Spinal cord (tissue), 10 donors: ENCODE measurements at places on chromosomes 12 and 14.

DNA sequence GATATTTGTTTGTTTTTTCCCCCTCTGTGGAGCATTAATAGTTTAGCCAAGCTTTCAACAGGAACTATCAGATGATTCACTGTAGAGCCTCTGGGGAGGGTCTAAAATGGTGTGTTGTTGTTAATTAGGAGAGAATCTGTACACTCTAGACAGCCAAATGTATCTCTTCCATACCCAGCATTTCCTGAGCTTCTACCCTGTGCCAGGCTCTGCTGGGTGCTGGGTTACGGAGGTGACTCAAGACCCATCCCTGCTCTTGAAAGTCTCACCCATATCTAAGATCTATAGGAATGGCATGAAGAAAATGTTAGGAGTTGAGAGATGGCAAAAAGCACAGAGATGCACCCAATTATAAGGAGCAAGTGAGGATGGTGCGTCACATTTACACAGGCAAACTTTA is 245.8 kb downstream of the C12orf75 start:
- DNase-seq, result no peak
- no peak overlapping the region for H3K4me3 ChIP-seq
- no peak overlapping the region for H3K27ac ChIP-seq
- H3K27me3 ChIP-seq, result no peaks in the 10 kb centered on the region
- H3K4me1 ChIP-seq, result no peaks in the 10 kb centered on the region

DNA sequence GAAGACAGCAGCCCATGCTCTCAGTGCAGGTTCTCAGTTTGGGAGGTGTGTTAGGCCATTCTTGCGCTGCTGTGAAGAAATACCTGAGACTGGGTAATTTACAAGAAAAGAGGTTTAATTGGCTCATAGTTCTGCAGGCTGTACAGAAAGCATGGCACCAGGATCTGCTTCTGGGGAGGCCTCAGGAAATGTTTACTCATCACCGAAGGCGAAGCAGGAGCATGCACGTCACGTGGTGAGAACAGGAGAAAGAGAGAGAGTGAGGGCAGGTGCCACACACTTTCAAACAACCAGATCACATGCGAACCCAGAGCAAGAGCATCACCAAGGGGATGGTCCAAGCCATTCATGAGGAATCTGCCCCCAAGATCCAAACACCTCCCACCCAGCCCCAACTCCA is 9.0 kb upstream of the LRP6 start:
- DNase-seq, result no peak
- no peaks in the 10 kb centered on the region for H3K4me1 ChIP-seq
- no peaks in the 10 kb centered on the region for H3K27me3 ChIP-seq
- no peaks in the 10 kb centered on the region for H3K36me3 ChIP-seq
- no peak overlapping the region for H3K27ac ChIP-seq

GRCh38 chr12:132190012-132190755 is 45.9 kb downstream of the NOC4L start:
- peaks cover 39% of the 10 kb centered on the region for H3K4me1 ChIP-seq
- peaks cover 9% of the 10 kb centered on the region for H3K36me3 ChIP-seq
- peaks cover 2% of the 10 kb centered on the region for H3K27me3 ChIP-seq
- H3K4me3 ChIP-seq, result peak overlapping the region; percentile 45
- H3K27ac ChIP-seq, result no peak overlapping the region

GRCh38 chr12:16600525-16600924 is 5.4 kb downstream of the LMO3 start:
- no peak overlapping the region for H3K4me3 ChIP-seq
- DNase-seq, result no peak
- H3K27me3 ChIP-seq, result no peaks in the 10 kb centered on the region
- H3K27ac ChIP-seq, result no peak overlapping the region
- no peaks in the 10 kb centered on the region for H3K36me3 ChIP-seq

DNA sequence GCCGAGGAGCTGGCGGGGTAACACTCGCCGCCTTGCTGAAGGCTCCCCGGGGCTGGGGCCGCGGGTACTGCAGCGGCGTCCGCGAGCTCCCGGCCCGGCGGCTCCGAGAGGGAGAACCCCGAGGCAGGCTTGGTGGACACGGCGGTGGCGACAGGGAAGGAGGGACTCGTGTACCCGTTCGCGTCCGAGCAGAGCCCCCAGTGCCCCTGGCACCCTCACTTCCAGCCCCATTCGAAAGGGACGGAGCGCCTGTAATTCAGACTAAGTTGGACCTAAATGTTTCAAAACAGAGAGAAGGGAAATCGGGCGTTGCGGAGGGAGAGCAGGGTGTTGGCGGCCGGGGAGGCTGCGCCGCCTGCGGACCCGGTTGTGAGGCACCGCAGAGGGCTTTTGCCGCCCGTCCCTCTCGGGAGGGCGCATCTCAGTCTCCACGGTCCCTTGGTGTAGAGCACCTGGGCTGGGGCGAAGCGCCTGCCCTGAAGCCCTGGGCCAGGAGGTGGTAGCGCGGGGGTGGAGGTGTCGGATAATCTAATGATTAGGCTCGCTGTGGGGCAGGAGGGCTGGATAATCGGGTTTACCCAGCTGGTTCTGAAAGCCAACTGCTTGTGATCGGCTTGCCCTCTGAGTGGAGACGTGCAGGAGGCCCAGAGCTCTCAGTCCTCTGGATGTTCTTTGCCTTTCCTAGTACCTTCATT is 771 bp downstream of the DAAM1 start:
- H3K27ac ChIP-seq, result peak overlapping the region; percentile 98
- peaks cover 21% of the 10 kb centered on the region for H3K4me1 ChIP-seq
- peak overlapping the region; percentile 95 for H3K4me3 ChIP-seq
- no peaks in the 10 kb centered on the region for H3K36me3 ChIP-seq
- DNase-seq, result peak; percentile 38

- no peak overlapping the region for H3K27ac ChIP-seq
- H3K4me1 ChIP-seq, result no peaks in the 10 kb centered on the region
- H3K36me3 ChIP-seq, result no peaks in the 10 kb centered on the region
- no peak overlapping the region for H3K4me3 ChIP-seq
- H3K27me3 ChIP-seq, result no peaks in the 10 kb centered on the region
- DNase-seq, result no peak
Measured at GRCh38 chr12:88518863-88519403, 61.3 kb downstream of the KITLG start.

- no peak overlapping the region for H3K27ac ChIP-seq
- no peak for DNase-seq
- no peaks in the 10 kb centered on the region for H3K36me3 ChIP-seq
Measured at GRCh38 chr12:89513544-89513943, 11.1 kb downstream of the GALNT4 start.

GRCh38 chr12:52244615-52244994 is 11.6 kb downstream of the KRT7 start:
- H3K4me3 ChIP-seq, result no peak overlapping the region
- peaks cover 27% of the 10 kb centered on the region for H3K4me1 ChIP-seq
- no peak for DNase-seq
- H3K27me3 ChIP-seq, result peaks cover 7% of the 10 kb centered on the region
- H3K36me3 ChIP-seq, result no peaks in the 10 kb centered on the region

- no peak for DNase-seq
- no peak overlapping the region for H3K4me3 ChIP-seq
Measured at GRCh38 chr14:29458547-29458946, 469.1 kb downstream of the PRKD1 start.

GRCh38 chr12:22018860-22019259 is 27.2 kb upstream of the CMAS start:
- H3K4me3 ChIP-seq, result no peak overlapping the region
- DNase-seq, result no peak
- H3K27me3 ChIP-seq, result no peaks in the 10 kb centered on the region

DNA sequence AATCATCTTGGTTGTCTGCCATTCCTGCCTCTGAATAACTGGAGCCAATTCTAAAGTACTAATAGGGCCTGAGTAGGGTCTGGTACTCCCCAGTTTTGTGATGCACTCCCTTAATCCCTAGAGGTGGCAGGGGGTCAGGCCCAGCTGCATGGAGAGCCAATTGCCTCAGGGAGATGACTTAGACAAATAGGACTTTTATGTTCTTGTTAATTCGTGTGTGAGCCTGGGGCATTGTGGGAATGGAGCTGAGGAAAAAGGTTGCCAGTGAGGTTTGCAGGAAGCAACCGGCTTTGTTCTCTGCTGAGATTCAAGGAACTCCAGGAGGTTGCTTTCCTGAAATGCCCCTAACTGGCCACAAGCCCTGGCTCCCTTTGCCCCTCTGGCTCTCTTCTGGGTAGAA is 6.8 kb upstream of the DCD start:
- H3K27me3 ChIP-seq, result no peaks in the 10 kb centered on the region
- H3K4me1 ChIP-seq, result no peaks in the 10 kb centered on the region
- no peak overlapping the region for H3K4me3 ChIP-seq
- DNase-seq, result no peak
- H3K27ac ChIP-seq, result no peak overlapping the region

GRCh38 chr12:15222219-15222618 is 1.0 kb upstream of the RERG start:
- no peak for DNase-seq
- no peaks in the 10 kb centered on the region for H3K36me3 ChIP-seq
- peaks cover 4% of the 10 kb centered on the region for H3K4me1 ChIP-seq
- H3K4me3 ChIP-seq, result no peak overlapping the region
- H3K27ac ChIP-seq, result no peak overlapping the region
- H3K27me3 ChIP-seq, result peaks cover 4% of the 10 kb centered on the region

DNA sequence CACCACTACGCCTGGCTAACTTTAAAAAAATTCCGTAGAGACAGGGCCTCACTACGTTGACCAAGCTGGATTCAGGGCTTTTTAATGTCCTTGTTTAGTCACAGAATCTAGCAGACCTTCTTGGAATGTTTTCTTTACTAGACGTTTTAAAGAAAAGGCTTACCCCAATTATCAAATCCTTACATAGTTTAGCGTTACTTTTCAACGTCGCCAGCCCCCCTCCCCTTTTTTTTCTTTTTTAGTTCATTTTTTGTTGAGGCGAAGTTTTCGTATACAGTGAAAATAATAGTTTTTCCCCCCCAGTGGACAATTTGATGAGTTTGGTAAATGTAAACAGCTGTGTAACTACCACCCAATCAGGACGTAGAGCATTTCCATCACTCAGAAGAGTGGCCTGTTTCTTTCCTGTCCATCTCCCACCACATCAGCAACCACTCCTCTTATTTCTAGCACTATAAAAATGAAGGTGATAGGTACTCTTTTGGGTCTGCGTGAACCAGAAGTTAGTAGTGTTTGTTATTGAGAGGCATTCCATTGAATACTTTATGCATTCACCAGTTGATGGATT is 753 bp upstream of the DLGAP5 start:
- H3K4me3 ChIP-seq, result peak overlapping the region; percentile 59
- H3K27me3 ChIP-seq, result no peaks in the 10 kb centered on the region
- H3K4me1 ChIP-seq, result peaks cover 13% of the 10 kb centered on the region
- no peak for DNase-seq

- H3K27ac ChIP-seq, result no peak overlapping the region
- H3K4me3 ChIP-seq, result no peak overlapping the region
- peaks cover 19% of the 10 kb centered on the region for H3K4me1 ChIP-seq
- H3K36me3 ChIP-seq, result no peaks in the 10 kb centered on the region
- peaks cover 24% of the 10 kb centered on the region for H3K27me3 ChIP-seq
- DNase-seq, result no peak
Measured at GRCh38 chr12:3487027-3487426, 4.0 kb upstream of the PRMT8 start.

- no peak overlapping the region for H3K4me3 ChIP-seq
- DNase-seq, result no peak
- no peak overlapping the region for H3K27ac ChIP-seq
- no peaks in the 10 kb centered on the region for H3K4me1 ChIP-seq
Measured at GRCh38 chr12:115402443-115403180, 718.6 kb upstream of the TBX3 start.

GRCh38 chr14:70359076-70359424 is 433 bp downstream of the COX16 start:
- peak overlapping the region; percentile 94 for H3K27ac ChIP-seq
- peaks cover 4% of the 10 kb centered on the region for H3K4me1 ChIP-seq
- H3K4me3 ChIP-seq, result peak overlapping the region; percentile 86
- H3K27me3 ChIP-seq, result no peaks in the 10 kb centered on the region
- no peak for DNase-seq

- no peaks in the 10 kb centered on the region for H3K36me3 ChIP-seq
- no peaks in the 10 kb centered on the region for H3K4me1 ChIP-seq
- peak; percentile 78 for DNase-seq
- no peak overlapping the region for H3K4me3 ChIP-seq
Measured at GRCh38 chr14:57714487-57714931, 151.4 kb downstream of the SLC35F4 start.

GRCh38 chr12:24133384-24133783 is 183.9 kb upstream of the SOX5 start:
- H3K4me3 ChIP-seq, result no peak overlapping the region
- no peaks in the 10 kb centered on the region for H3K27me3 ChIP-seq
- H3K27ac ChIP-seq, result no peak overlapping the region
- no peaks in the 10 kb centered on the region for H3K4me1 ChIP-seq
- H3K36me3 ChIP-seq, result no peaks in the 10 kb centered on the region
- DNase-seq, result no peak

DNA sequence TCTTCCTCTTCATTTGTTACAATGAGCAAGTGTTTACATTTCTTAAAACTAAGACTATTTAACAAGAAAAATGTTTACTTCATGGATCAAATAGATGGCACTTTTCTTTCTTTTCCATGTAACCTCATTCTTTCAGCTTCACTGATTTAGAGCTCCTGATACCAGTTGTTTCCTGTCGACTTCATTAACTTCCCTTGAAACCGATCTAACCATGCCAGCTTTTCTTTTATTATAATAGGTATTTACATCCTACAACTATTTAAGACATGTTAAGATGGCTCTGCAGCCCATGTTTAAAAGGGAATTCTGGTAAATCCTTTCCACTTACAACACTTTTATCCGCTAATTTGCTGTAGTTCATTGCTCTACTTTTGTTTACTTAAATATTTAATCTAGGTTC is 107.3 kb upstream of the DCN start:
- H3K36me3 ChIP-seq, result no peaks in the 10 kb centered on the region
- DNase-seq, result peak; percentile 55
- H3K27me3 ChIP-seq, result no peaks in the 10 kb centered on the region
- no peak overlapping the region for H3K27ac ChIP-seq
- H3K4me3 ChIP-seq, result no peak overlapping the region
- no peaks in the 10 kb centered on the region for H3K4me1 ChIP-seq

DNA sequence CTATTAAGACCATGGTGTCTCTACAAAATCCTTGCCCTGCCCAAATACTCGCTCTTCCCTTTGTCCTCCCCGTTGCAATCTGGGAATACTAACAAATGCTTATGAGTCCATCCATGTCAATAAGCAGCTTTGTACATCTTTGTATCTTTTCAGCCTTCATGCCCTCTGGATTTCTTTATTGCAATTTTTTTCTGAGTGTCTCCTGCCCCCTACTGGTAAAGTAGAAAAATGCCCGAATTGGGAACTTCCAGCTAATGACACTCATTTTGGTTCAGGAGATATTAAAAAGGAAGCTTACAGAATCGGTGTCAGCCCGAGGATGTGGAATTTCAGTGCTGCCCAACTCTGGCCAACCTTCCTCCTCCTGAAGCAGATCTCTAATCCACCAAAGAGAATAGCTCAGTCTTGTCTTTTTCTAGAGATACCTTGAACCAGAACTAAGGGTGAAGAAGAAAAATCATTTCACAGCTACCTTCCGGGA is 46.0 kb downstream of the SH2B3 start:
- no peaks in the 10 kb centered on the region for H3K27me3 ChIP-seq
- DNase-seq, result peak; percentile 88
- H3K27ac ChIP-seq, result no peak overlapping the region
- peaks cover 60% of the 10 kb centered on the region for H3K36me3 ChIP-seq
- H3K4me3 ChIP-seq, result no peak overlapping the region
